Hypothalamus (tissue), 51 donors: ENCODE measurements at places on chromosomes 16 and 17.

DNA sequence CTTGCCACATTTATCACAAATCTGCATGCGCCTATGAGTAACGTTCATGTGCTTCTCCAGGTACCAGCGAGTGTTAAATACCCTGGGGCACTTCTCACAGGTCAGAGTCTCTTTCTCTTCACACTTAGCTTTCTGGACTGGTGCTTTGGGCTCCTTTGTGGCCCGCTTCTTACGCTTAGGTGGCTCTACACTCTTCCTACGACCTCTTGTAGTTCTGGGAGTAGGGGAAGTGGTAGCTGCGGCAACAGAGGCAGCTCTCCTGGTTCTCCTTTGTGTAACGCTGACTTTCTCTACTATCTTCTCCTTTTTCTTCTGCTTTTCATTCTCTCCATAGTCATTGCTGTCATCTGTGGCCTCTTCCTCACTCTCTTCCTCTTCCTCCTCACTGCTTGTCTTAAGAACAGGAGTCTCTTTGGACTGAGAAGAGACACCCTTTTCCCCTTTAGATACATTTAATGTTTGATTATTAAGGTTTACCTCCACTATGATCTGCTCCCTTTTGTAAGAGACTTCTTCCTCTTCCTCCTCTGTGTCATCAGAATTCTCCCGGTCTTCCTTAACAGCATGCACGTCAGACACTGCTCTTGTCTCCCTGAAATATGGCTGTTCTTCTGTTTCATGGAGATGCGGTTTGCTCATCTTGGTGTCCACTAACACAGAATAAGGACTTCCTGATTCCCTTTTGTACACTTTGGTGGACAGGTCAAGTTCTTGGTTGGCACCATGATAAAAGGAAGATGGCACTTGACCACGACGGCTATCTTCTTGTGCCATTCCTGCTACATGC is 45.0 kb downstream of the ZNF652 start:
- no peak for DNase-seq

GRCh38 chr17:14366199-14366598 is 65.3 kb downstream of the HS3ST3B1 start:
- no peak for DNase-seq

DNA sequence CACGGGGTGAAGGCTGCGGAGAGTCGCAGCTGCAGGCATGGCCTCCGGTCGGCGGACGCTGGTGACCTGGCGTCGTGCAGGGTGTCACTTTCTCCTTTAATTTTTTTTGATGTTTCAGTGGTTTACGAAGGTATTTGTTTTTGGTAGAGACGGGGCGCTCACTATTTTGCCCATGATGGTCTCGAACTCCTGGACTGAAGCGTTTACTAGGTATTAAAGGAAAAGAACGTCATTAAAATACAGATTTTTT is 17.1 kb downstream of the ZNF213 start:
- no peak for DNase-seq

- DNase-seq, result no peak
These were observed 2.8 kb downstream of the MYCBPAP start for GRCh38 chr17:50511058-50511457.

DNA sequence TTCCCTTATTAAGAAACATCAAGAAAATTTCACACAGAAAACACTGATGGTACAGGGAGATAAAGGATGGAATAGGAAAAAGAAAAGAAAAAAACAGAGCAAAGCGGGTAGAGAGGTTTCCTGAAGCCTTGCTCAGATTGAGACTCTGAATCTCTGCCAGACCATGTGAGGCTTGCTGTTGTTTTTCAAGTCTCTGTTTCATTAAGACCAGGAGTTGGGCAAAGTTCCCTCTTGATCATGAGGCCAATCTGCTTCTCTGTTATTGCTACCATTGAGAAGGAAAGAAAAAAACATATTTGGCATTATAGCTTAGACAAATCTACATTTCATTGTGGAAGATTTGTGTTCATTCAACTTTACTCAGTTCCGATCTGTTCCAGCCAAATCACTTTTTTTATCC is 201.6 kb upstream of the SOX9 start:
- DNase-seq, result no peak

DNA sequence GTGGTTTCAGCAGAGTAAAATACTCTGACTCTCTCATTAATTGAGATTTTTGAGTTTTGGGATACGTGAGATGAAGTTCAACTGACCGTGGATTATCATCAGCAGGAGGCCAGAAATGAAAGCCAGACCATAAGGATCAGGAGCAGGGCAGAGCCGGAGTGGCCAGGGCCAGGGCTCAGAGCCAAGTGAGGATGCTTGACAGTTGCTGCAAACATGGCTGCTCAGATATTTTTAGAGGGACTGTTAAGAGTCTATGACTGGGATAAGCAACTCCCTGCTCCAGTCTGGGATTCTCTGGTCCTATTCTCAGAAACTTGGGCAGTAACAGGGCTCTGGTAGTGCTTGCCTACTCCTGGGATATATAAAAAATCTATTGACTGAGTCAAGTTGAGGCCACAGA is 17.6 kb upstream of the CDH13 start:
- DNase-seq, result no peak

- DNase-seq, result peak; percentile 75
These were observed 20.4 kb upstream of the SLC38A8 start for GRCh38 chr16:84062734-84063640.

DNA sequence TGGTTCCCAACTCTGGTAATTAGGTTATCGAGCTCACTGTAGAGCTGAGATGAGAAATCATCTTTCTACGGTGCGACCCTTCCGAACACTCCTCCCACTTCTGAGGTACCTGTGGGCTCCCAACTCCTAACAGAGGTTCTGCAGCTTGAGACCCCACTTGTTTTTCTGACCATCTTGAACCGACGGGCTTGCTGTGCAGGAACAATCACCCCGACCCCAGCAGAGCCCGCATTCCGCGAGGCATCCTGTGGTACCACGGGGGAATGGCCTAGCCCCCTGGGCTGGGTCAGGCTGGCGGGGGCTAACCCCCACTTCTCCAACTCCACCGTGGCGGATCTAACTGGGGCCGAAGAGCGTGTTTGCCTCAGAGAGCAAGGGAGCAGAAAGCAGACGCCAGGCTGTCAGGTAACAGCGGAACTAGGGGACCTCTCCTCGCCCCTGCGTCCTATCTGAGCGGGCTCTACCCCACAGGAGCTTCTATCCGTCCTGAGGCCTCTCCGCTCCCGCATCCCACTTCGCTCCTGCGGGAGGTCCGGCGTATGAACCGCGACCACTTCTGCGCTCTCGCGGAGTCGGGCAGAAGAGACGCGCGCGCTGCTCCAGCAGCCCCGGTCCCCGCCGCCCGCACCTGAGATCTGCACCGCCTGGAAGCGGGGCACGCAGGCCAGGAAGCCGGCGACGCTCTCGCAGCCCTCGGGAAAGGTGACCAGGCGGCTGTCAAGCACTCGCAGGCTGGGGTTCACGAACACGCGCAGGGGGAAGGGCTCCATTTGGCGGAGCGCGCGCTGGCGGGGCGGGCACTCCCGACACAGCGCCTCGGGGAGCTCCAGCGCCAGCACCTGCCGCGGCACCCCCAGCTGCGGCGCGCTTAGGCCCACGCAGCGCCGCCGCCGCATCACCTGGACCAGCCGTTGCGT is 761 bp downstream of the PDF start:
- DNase-seq, result no peak

- DNase-seq, result no peak
These were observed 2.8 kb upstream of the PRRT2 start for GRCh38 chr16:29809031-29809747.

DNA sequence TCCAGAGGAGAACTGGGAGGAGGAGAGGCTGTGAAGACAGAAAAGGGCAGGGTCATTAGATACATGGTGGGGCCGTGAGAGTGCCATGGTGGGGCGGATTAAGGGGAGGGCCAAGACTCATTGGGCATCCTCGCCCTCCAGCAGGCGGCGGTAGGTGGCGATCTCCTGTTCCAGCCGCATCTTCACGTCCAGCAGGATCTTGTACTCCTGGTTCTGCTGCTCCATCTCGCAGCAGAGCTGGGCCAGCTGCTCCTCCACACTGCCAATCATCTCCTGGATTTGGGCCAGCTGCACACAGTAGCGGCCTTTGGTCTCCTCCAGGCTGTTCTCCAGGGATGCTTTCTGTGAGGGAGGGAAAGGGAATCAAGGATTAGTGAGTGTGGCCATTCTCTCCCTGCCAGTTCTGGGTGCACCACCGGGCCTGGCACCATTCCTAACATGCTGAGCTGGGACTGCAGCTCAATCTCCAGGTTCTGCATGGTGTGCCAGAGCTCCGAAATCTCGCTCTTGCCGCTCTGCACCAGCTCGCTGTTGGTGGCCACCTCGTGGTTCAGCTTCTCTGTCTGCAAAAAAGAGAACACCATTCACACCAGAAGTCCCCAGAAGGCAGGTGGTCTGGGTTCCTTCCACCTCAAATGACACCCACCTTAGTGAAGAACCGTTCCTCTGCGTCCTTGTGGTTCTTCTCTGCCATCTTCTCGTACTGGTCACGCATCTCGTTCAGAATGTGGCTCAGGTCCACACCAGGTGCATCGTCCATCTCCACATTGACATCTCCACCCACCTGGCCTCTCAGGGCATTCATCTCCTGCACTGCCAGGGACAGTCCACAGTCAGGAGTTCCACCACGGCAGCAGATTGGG is 129.0 kb downstream of the CCDC144A start:
- no peak for DNase-seq

DNA sequence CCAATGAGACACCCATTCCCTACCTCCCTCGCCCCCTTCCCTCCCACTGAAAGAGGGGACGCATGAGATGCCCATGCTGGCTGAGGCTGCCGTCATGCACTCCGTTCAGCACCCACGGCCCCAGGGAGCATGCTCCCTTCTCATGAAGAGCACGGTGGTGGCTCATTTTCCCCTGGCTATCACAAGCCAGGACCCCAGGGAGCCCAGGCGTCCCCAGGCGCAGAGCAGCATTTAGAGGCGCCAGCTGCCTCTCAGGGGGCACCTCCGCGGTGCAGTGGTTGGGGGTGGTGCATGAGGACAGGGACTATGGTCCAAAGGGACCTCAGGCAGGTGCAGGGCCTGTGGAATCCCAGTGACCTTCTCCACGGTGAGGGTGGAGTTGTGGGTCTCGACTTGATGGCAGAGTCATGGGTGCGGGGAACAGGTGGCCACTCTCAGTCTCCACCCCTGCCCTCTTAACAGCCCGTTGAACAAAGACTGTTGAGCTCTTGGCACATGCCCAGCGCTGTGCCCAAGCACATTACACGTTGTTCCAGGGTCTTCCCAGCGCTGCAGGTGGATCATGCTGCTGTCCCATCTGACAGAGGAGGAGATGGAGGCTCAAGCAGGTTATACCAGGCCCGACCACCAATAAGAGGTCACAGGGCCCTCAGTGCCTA is 13.6 kb downstream of the KIF19 start:
- DNase-seq, result no peak

GRCh38 chr16:27641260-27641659 is 91.3 kb downstream of the KATNIP start:
- DNase-seq, result no peak

DNA sequence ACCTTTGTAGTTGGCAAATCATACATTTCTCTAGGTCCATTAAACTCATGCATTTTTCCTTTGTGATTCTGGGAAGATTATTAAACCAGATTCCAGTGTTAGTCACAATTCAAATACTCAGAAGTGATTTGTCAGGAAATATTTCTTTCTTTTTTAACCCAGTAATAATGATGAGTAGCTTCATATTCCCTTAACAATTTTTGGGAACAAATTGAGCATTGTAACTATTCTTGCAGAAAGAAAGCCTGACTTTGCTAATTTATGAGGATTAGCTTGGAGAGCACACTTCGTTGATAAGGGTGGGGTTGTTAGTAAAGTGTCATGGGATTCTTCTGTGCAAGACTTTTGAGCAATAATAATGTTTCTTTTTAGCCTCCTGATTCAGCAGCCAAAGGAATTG is 18.7 kb upstream of the KRT24 start:
- no peak for DNase-seq

DNA sequence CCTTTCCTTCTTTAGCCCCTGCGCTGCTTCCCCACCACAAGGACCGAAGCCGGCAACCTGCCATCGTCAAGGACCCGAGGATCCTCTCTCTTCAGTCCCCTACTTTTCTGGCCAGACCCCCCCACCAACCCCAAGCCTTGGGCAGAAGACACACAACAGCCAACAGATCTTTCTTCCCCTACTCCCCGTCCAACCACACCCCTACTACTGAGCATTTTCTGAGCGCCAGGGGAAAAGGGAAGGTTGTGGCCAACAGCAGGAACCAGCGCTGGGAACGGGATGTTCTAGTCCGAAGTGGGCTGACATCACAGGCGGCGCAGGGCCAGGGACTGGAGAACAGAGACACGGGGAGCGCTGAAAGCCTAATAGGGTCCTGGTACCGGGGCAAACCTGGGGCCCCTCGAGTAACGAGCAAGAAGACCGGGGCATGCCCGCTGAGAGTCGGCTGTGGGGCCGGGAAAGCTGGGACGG is 528 bp downstream of the PER1 start:
- DNase-seq, result peak; percentile 55

- DNase-seq, result no peak
These were observed 9.0 kb upstream of the CDIPT start for GRCh38 chr16:29871822-29872546.

DNA sequence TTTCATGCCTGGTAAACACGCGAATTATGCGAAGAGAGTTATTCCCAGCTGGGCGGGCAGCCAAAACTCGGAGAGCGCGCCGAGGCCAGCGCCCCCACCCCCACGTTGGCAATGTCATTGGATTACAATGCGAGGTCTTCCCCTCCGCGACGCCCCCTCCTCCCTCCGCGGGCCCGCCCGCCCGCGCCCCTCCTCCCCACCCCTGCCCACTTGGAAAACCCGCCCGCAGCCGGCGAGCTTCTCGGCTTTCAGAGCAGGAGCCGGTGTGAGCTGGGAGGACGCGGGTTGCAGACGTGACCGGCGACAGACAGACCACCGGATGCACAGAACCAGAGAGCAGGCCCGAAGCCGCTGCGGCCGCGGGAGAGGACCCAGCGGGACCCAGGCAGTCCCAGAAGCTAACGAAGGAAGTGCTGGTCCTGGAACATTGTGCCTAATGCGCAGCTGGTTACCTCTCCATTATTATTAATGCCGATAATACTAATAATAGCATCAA is 4.0 kb downstream of the NOG start:
- DNase-seq, result no peak

DNA sequence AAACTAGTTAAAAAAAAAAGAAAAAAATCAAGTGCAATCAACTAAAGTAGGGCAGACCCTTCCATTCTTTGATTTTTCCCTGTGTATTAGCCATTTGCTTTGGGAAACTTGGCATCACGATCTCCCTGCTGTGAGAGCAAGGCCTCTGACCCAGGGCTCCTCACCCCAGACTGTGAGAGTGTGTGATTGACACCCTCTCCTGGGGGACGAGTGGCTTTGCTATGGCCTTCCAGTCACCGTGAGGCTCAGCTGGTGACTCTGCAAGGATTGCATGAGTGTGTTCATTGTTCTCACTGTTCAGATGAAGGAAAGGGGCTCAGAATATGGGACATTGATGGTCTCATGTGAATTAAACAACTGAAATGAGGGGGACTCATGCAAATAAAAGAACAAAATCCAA is 69.0 kb upstream of the BCAR1 start:
- peak; percentile 58 for DNase-seq
